ENCODE measurements at places on chromosomes 7 and 10. TPM values are rescaled to one million over a fixed set of nuclear protein-coding genes. Genes with fewer than 3 reads are reported as not detected.

C10orf90 gene
- 0.17 TPM for total RNA-seq

ACTL6B gene
- total RNA-seq: not detected

PILRA gene
- 0.33 TPM for total RNA-seq

RASA4 gene
- 6.2 TPM for total RNA-seq

PAPOLB gene
- total RNA-seq: under 0.01 TPM

EN2 gene
- not detected for total RNA-seq

MEPCE gene
- 26.6 TPM for total RNA-seq

TLX1 gene
- not detected for total RNA-seq

DRGX gene
- total RNA-seq: not detected

AKR1C3 gene
- 44.3 TPM for total RNA-seq

SUGCT gene
- total RNA-seq: 16.5 TPM

PDCD11 gene
- 34.0 TPM for total RNA-seq

CPED1 gene
- total RNA-seq: 196 TPM

FHIP2A gene
- total RNA-seq: 25.7 TPM

HABP2 gene
- total RNA-seq: not detected

NKX6-2 gene
- total RNA-seq: not detected

IDI2 gene
- not detected for total RNA-seq

NRCAM gene
- 2.1 TPM for total RNA-seq

CALML3 gene
- not detected for total RNA-seq

CALN1 gene
- total RNA-seq: not detected

ZNF518A gene
- total RNA-seq: 19.0 TPM

UBTD1 gene
- total RNA-seq: 22.0 TPM

CLEC2L gene
- total RNA-seq: not detected

OPN1SW gene
- total RNA-seq: not detected

PON1 gene
- total RNA-seq: not detected

VWA2 gene
- under 0.01 TPM for total RNA-seq

NAT16 gene
- not detected for total RNA-seq

STRIP2 gene
- 10.9 TPM for total RNA-seq

BAMBI gene
- 4.6 TPM for total RNA-seq

PNLIP gene
- total RNA-seq: not detected

PNLIPRP3 gene
- total RNA-seq: not detected

NEUROD6 gene
- not detected for total RNA-seq

C10orf67 gene
- under 0.01 TPM for total RNA-seq

CHST3 gene
- 29.9 TPM for total RNA-seq
